ENCODE measurements at places on chromosomes 13 and 19.

DNA sequence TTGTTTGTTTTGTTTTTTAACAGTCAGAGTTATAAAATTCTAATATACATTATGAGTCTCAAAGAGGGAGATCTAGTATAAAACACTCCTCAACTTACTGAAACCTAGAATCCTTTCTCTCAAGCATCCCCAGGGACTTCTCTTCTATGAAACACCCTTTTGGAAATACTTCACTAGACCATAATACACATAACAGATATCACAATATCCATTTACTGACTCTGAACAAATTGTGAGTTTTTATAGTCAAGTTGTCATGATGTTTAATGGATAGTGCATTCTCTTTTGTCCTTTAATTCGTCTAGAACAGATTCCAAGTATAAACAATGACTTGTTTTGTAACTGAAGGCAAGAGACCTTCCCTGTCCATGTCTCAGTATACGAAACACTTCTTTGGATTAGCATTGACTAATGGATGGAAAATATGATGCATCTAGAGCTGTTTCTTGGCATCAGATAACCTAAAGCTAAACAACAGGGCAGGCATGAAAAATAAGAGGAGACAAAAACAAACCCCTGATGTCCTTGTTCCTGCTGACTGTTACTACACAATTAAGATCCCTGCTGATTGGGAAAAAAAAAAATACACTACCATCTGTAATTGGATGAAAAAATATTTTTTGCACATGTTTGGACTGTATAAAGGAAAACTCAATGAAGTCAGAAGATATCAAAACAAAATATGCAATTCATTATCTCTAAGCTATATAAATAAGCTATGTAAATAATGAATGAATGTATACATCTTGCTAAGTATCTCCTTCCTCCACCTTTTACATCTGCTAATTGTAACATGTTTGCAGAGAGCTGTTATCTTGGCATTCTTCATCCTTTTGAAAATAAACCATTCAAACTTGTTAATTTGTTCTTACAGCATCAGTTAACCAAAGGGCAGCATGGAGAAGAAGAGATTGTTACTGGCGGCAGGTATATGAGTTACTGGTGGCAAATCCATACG is 214.2 kb downstream of the LACC1 start:
- DNase-seq: no peak

GRCh38 chr13:52703482-52703881 is 36.1 kb downstream of the CNMD start:
- DNase-seq: no peak

DNA sequence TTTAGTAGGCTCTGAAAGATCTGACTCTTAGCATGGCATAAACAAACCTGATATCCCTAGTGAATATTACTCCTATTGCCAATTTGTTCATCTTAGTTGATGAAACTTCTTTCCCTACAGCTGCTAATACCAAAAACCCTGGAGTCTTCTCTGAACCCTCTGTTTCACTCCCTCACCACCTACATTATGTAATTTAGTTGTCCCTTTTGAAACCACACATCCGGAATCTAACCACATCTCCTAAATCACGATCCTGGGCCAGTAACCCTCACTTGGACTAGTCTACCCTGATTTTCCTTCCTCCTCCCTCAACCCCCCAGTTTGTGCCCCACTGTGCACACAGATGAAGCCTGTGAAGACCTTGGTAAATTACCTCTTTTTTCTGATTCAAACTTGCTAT is 1.2 kb downstream of the ZNF256 start:
- DNase-seq: no peak

- DNase-seq: no peak
These were observed 337.9 kb upstream of the EDNRB start for GRCh38 chr13:78256484-78256883.

GRCh38 chr19:12721656-12722565 is 1.8 kb downstream of the TNPO2 start:
- peak; percentile 75 for DNase-seq

DNA sequence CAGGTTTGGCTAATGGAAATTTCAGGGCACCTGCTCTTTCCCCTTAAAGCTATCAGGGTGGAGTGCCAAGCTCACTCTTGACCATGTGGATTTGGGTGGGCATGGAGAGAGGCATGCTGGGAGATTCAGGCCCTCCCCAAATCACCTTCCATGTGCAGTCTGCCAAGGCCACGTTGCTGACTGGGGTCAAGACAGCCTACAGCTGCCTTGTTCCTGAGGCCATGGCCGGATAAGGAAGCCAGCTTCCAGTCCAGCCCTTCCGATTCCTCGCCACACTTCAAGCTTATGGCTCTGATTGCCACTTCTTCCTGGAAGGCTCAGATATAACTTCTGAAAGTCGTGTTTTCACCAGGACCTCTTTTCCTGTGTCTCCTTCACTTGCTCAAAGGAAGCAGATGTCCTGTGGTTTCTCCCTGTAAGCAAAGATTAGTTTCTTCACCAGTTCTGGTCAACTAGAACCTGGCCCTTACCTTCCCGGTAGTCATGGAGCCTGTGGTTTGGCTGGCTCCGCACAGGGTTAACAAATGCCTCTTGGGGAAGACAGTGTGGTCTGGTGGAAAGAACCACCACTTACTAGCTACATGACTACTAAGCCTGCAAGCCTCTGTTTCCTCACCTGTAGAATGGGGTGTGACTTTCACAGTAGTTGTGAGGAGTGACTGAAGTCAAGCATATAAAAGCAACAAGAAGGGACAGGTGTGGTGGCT is 16.1 kb upstream of the TPT1 start:
- DNase-seq: no peak

DNA sequence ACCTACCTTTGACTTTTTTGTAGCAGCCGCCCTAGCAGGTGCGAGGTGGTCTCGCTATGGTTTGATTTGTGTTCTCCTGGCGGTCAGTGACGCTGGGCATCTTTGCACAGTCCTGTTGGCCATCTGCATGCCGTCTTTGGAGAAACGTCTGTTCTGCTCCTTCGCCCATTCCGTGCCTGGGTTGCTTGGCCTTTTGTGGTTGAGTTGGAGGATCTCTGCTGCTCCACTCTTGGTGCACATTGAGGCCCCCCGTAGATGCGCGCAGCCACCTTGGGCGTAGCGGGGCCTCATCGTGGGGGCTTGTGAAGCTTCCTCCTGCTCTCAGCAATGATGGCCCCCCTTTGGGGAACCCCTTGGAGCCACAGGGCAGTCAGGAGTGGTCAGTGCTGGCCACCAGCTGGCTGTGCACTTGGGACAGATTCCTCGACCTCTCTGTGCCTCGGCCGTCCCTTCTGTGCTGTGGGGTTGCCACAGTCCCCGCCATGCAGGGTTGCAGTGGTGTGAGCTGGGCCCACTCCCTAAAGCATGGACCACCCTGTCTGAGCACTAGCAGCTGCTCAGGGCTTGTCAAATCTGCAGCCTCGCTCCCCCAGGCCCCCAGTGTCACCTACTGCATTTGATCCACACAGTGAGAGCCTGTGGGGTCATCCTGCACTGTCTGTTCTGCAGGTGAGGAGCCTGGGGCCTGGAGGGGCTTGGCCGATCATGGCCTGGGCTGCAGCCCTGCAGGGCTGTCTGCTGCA is 170.8 kb downstream of the KDM4B start:
- no peak for DNase-seq

DNA sequence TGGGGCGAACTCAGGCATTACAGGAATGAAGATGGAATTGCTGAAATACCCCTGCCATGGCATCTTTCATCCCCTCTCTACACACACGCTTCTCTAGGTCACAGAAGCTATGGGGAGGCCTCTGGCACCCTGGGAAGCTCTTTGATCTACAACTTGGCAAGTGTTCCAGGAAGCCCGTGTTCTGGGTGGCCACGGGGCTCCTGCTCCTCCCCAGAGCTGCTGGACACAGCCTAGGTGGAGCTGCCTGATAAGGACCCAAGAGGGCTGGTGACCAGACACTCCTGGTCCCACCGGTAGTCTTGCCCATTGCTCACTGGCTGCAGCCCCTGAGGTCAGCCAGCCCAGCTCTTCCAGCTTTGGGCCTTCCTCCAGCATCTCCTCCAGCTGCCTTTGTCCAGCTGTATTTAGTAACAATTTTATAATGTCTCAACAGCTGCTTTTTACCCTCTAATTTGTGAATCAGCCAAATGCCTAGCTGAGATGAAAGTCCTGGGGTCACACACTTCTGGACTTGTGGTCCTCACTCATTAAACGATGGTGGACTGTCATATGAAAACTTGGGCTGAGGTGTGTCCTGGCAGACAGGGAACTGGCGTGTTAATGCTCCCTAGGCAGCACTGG is 72.8 kb upstream of the SPATA13 start:
- no peak for DNase-seq

DNA sequence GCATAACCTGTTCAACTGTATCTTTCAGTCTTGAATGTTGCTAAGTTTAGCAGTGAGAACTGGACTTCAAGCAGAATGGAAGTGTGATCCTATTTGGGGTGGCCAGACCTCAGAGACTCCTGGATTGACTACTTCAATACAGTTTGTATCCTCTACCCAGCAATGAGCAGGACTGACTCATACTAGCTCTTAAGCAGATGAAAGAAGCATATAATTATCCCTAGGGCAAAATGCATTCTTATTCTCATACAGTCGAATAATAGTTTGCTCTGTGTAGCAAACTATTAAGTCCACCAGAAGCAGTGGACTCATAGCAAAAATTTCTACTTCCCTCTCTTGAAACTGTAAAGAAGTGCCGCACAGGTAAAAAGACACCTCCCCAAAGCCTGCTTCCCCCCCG is 46.4 kb upstream of the FAM216B start:
- DNase-seq: no peak

GRCh38 chr19:49837425-49837824 is 13.5 kb upstream of the PTOV1 start:
- DNase-seq: no peak

DNA sequence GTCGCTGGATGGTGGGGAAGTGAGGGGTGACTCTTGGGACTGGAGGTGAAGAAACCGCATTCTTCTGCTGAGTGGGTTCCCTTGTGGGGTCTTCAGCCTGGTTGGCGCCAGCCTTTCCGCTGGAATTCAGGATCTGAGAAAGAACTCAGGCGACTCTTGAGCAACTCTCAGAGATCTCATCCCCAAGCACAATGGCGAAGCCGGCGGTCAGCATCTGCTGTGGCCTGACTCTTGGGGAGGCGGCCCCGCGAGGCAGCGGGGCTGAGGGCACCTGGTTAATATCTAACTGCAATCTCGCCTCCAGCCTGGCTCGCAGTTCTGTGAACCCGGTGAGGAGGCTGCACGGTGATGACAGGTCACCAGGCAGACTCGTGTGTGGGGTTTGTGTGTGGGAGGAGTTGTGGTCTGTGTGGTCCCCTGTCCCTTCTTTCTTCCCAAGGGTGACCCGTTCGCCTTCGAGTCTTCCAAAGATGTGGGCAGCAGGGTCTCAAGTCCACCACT is 883 bp downstream of the ZNF441 start:
- DNase-seq: peak; percentile 12

GRCh38 chr19:14715841-14716240 is 26.0 kb downstream of the ZNF333 start:
- DNase-seq: no peak

DNA sequence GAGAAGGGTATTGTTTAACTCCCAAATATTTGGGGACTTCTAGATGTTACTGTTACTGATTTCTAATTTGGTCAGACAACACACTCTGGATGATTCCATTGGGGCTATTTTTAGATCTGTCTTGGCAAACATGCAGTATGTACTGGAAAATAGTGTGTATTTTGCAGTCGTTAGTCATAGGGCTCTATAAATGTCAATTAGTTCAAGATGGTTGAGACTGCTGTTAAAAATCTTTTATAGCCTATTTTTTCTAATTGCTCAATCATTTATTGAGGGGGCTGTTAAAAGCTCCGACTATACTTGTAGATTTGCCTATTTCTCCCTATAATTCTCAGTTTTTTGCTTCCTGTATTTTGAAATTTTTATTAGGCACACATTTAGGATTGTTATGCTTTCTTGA is 31.4 kb downstream of the PPP5C start:
- peak; percentile 90 for DNase-seq

DNA sequence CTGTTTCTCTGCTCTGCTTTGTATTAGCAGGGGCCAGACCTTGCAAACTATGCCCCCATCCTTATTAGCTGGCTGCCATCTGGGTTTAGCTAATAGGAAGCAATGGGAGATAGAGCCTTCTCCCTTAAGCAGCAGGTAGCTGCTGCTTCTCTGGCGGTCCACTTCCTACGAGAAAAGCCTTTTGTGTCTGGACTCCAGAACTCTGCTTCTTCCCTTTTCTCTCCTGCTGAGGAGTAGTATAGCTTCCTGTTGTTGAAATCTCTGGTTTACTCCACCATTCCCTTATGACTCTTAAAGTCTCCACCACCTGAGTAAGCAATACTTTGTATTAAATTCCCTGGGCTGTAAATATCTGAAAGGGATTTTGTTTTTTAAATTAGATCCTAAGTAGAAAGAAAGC is 147.1 kb downstream of the DNAJC15 start:
- no peak for DNase-seq

- DNase-seq: no peak
These were observed 3.2 kb downstream of the NPAS1 start for GRCh38 chr19:47022541-47023447.

- DNase-seq: no peak
These were observed 208.2 kb downstream of the ITGBL1 start for GRCh38 chr13:101660711-101661110.

DNA sequence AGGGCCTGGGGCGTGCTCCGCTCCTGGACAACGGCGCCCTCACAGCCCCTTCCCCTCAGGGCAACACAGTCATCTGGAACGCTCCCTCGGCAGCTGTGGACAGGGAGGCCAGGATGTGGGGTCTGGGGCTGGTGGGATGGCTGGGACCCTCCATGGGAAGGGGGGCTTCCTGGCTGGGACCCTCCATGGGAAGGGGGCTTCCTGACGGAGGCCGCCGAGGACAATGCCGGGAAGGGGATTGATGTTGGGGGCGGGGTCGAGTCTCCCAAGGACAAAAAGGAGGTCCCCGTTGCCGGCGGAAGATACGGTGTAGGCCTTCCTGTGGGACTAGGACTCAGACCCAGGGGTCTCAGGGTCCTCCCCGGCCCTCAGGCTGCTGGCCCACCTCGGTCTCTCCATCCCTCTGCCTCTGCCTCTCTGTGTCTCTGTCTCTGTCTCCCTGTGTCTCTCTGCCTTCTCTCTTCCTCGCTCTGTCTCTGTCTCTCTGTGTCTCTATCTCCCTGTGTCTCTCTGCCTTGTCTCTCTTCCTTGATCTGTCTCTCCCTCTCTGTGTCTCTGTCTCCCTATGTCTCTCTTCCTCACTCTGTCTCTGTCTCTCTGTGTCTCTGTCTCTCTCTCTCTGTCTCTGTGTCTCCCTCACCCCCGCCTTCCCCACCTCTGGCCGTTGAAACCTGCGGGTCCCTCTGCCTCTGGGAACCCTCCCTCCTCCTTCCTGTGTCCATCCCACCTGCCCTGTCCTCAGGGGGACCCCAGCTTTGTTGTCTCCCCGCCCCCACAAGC is 2.7 kb upstream of the MADCAM1 start:
- DNase-seq: no peak

DNA sequence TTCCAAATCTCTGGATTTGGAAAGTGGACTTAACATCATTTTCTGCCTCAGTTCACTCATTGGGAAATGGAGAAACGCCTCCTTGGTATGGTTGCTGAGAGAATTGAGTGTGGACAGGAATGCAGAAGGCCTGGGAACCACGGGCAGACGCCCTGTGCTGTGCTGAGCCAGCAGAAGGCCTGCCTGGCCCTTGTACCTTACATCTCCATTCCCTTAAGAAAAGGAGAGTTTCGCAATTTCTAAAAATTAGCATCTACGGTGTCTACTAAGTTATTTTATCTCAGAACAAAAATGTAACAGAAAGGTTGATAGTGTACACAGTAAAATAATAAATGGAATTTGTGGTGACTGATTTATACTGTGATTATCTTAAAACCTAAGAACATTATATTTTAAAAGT is 78.7 kb downstream of the IPO5 start:
- DNase-seq: no peak

Data from fibroblast of upper back skin (primary cell).